NCI-H446 treated with DMSO at 0.1 percent for 48 hours (cell line): ENCODE measurements at places on chromosomes 1 and 21.
A peak's percentile ranks its signal among the peaks of the same experiment; 100 is the strongest.

GRCh38 chr21:17542371-17543011 is 29.6 kb downstream of the CXADR start:
- peak; percentile 48 for DNase-seq

- no peak for DNase-seq
Measured at GRCh38 chr1:246367041-246367440, 140.0 kb downstream of the SMYD3 start.

DNA sequence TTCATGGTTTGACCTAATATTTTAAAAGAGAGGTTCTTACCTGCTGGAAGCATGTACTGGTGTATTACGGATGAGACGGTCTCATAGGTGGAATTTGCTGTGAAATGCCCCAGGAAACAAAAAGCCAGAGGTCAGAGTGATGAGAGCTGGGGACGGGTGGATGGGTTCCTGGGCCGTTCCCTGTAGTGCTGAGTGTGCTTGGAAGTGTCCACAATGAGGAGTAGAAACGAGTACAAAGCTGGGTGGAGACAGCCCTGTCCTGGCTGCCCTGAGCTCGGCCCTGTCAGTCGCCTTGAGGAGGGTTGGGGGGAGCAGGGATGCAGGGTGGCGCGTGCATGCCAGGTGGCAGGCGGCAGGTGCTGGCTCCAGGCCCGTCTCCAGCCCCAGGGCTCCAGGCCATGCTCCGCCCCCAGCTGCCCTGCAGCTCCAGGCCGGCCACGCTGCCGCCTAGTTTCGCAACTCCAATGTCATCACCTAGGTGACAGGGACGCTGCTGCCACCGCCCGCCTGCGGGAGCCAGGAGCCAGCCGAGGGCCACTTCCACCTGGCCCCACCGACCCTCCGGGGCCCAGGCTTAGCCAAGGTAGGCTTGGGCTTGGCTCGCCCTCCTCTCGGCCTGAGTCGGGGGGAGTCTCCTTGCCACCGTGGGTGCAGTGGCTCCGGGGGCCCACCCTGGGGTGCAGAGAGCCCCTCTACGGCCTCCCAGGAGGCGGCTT is 16.4 kb downstream of the TP73 start:
- DNase-seq: no peak

DNA sequence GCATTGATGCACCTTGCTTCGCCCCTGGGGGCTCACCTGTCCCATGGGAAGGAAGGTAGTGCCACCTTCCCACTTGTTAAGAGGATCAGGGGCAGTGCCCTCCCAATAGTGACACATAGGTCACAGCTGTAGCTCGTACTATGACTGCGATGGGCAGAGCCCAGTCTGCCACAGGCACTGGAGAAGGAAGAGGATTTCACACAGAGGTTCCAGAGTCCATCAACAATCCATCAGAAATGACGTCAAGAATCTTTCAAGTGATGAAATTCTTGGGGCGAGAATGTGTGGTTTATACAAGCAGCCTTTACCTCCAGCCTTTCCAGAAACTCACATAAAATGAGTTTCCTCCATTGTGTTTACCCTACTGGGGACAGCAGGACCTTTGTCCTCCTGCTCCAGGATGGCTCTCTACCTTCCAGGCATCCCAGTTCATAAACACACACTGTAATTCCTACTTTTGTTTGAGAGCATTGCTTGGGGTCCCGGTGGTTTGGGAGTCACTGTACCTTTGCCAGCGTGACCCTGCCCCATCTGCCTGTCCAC is 260.6 kb upstream of the VAMP3 start:
- no peak for DNase-seq

DNA sequence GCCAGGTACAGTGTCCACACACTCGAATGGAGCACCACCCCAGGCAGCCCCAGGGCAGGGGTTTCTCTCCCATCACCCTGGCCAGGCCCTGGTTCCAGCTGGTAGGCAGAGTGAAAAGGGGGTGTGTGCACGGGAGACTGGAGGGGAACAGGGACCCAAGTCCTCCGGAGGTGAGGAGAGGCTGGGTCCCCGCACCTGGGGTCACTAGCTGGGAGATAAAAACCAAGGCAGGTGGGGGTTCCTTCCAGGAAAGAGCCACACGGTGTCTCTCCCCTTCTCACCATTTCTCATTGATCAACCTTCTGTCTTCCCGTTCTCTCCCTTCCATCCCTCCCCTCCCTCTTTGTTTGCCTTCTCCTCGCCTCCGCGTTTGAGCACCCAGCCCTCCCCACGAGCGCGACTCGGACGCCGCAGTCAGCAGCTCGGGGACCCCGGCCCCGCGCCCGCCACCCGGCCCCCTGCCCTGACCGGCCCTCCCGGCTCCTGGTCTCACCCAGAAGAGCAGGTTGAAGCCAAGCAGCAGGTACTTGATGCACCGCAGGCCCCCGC is 358 bp downstream of the TSPAN2 start:
- DNase-seq: no peak

DNA sequence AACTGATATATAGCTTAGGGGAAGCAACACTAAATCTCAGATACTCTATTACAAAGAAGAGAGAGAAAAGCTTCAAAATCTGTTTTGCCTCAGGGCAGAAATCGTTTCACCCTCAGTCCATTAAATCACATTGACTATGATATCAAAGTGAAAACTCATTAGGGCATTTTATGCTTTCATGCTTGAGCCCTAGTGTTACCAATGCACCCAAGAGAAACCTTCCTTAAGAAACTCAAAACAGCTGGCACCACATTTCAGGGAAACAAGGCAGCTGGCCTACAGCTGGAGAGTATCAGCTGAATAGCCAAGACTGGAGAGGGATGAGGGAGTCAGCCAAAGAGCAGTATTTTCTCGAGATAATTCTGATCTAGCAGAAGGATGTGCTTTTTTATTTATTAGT is 14.9 kb downstream of the COLGALT2 start:
- peak; percentile 59 for DNase-seq

DNA sequence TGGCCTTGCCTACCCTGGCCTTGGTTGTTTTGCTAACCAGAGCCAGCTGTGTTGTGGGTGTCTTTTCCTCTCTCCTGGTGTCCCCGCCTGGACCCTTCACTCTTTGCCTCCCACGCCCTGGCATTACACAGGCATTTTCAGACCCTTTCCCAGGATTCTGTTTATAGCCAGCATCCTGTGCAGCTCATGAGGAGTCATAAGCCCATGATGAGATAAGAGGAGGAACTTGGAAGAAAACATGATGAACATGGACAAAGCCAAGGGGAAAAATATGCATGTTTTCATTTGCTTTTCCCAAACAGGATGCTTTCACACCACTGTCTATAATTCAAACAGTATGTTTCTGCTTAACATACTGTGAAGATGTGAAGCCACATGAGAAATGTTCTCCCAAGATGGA is 18.7 kb upstream of the WARS2 start:
- no peak for DNase-seq

GRCh38 chr1:153422450-153423068 is 6.2 kb downstream of the S100A7A start:
- no peak for DNase-seq

- DNase-seq: no peak
Measured at GRCh38 chr1:75855734-75856133, 59.1 kb downstream of the MSH4 start.

- DNase-seq: no peak
Measured at GRCh38 chr1:94739521-94740061, 80.6 kb upstream of the SLC44A3 start.

GRCh38 chr1:221829327-221830015 is 87.6 kb upstream of the DUSP10 start:
- no peak for DNase-seq

DNA sequence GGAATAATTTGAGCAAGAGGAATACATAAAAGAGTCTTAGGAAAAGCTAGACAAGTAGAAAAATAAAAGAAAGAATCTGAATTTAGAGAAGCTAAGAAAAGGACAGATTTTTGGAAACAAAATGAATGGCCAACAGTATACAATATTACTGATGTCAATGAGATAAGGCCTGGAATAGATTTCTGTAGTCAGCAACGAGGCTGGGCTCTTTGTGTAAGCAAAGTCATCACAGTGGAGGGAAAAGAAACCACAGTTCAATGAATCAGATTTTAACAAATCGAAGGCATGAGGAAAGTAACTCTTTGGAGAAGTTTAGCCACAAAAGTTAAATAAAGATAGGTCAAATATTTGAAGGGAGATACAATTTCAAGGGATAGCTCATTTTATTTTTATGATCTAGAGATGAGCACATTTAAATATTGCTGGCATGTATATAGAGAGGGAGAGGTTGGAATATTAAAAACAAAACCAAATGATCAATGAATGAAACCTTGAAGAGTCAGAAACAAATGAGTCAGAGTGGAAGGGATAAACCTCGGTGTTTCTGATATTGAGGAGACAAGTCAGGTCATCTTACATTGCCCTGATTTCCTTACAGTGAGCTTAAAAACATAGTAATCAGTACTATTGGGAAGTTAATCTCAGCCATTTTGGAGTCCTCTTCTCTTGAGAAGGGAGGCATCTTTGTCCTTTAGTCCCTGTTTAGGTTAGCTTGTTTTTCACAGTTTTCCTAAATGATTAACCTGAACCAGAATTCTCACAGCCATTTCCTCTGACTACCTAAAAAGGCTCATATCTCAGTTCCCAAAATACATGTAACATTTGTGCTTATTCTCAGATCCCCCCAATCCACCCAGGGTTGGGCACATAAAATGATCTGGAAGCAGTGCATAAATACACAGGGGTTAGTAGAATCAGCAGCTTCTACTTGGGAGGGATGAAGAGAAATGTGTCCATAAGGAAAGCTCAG is 620.0 kb upstream of the B3GALT2 start:
- DNase-seq: no peak

DNA sequence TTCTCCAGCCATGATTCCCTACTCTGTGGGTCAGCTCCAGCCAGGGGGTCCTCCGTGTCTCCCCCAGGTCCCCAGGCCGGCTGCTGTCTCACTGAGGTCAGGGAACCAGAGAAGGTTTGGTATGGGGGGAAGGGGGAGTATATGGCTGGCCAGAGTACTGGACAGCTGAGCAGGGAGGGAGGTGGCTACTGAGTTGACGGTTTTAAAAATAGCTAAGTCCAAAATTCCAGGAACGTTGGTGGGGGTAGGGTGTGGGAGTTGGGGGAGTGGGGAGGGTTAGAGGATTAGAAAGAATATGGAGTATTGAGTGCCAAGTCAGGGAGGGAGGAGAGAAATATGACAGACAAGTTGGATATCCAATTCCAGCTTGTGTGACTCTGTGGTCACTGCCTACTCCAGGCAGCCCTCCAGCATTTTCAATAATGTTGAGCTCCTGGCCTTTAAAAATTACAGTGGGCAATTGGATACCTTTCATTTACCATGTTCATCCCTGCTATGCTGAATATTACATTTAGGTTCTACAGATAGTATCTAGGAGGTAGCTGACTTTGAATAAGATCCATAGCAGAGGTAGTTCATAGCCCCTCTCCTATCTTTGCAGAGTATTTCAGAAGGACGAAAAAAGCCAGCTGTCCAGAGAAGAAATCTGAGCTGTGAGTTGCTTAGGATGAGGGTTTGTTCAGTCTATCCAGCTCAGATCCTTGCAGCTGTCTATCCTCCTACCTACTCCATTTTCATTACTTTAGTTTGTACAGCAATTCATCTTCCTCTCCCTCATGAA is at the start of gene HJV:
Gene HJV (minus strand): TSS at position 114 of the 781 bp plus-strand sequence. CDS start 1,504 bp downstream, outside the sequence.
- DNase-seq: no peak

DNA sequence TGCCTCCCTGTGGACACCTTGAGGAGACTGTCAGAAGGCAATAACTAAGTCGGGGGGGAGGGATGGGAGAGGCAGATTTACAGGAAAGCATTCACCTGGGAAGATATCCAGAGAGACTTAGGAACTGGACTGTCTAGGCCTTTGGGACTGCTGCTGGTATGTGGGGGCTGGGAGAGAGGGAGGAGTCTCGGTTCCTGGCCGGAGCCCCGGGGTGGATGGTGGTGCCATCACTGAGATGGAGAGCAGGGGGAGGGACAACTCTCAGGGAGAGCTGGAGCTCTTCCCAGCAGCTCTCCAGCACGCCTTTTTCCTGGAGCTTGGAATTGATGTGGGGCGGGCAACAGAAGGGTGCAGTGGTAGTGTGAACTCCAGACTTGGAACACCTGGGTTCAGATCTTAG is 22.1 kb downstream of the PTPRF start:
- no peak for DNase-seq

DNA sequence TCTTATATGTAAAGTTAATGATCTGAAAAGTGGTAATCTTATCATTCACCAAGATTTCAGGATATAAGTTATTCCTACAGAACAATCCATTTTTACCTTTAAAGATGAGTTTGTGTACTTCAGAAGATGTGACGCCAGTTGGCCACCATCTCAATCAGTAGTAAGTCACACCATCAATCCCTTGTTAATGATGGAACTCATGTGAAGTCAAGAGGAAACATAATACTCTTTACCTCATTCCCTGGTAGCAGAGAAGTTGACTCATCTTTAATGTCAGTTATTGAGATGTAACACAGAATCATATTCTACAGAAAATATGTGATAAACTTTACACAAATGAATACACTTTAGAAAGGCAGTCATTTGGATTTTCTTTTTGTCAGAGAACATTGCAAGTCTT is 38.2 kb downstream of the MRPL39 start:
- no peak for DNase-seq

DNA sequence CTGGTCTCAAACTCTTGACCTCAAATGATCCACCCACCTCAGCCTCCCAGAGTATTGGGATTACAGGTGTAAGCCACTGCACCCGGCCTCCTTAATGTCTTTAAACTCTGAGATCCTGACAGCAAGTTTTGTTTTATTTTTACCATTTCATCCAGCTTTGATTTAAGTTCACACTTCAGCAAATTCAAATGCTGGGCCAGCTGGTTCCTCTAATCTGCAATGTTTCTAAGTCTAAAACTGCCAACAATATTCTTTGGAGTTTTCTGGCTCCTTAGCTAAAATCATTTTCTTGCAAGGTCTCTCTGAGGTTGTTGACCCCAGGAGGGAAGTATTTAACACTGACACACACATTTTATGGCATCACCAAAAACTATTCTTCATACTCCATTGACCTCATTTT is 72.0 kb upstream of the COL24A1 start:
- no peak for DNase-seq

- no peak for DNase-seq
Measured at GRCh38 chr1:215475796-215476481, 91.2 kb upstream of the KCTD3 start.

DNA sequence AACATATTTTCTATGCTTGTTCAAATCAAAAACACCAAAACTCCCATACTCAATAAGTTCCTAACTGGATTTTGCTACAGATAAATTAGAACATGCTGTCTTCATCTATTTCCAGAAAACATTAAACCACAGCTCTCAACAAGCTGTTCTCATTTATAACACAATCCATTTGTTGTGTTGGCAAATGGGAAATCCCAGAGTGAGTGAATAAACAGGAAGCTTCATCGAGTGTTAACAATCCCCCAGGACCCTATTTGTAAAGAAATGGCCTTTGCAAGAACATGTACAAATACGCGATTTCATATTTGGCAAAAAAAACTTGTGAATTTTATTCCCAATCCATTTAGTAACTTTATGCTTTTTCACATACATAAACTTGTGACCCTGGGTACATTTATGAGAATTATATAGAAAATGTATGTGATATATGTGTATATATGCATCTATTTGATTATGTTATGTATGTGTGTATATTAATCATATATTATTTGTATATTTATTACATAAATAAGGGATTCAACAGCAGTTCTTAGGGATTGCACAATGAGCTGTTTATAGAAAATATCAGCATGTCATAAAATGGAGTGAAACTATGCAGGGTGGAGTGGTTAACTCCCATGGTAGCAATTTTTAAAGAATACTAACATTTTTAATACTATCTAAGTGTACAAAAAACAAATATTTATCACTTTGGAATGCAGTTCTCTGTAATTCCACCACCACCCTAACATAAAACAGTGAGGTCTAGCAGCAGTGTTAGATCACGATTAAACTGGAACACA is 160.0 kb downstream of the NEGR1 start:
- no peak for DNase-seq
